MV-4-11 (cell line): ENCODE measurements at places on chromosomes 11 and 22.

DNA sequence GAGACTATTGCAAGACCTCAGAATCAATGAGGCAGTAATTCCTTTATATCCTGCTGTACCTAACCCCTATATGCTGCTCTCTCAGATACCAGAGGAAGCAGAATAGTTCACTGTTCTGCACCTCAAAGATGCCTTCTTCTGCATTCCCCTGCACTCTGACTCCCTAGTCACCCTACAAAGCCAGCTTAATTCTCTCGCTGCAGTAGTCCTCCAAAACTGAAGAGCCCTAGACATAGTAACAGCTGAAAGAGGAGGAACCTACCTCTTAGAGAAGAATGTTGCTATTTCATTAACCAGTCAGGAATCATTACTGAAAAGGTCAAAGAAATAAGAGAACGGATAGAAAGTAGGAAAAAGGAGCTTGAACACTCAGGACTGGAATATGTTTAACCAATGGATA lies 49.3 kb downstream of the PRSS23 start:
- no peak for DNase-seq

- DNase-seq: no peak
Measured at GRCh38 chr11:36513965-36514364, 3.9 kb upstream of the TRAF6 start.

- DNase-seq: no peak
Measured at GRCh38 chr11:115548878-115549528, 44.8 kb upstream of the CADM1 start.

DNA sequence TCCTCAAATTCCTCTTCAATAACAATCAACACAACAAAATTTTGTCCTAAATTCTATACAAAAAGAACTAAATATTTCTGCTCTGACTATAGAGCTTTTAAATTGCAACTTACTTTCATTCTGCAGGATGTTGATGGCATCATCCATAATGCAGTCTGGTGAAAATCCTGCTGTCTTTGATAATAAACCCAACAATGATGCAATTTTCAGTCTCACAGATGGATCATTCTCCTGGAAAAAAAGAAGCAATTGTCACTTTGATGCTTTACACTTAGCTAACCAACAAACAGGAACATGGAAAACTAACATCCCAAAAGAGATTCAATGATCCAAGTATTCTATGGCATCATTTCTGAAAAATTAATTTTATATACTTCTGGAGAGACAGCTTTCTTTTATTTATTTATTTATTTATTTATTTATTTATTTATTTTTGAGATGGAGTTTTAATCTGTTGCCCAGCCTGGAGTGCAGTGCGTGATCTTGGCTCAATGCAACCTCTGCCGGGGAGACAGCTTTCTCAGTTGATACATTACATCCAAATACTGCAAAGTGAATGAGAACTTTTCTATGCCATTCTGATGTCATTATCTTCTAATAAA lies 13.0 kb downstream of the INTS4 start:
- no peak for DNase-seq

- DNase-seq: peak; percentile 63
Measured at GRCh38 chr11:46369458-46370152, 11.9 kb upstream of the MDK start.

- DNase-seq: no peak
Measured at GRCh38 chr11:62854825-62855570, 15.6 kb upstream of the WDR74 start.

- no peak for DNase-seq
Measured at GRCh38 chr22:35218079-35218478, 39.2 kb upstream of the HMGXB4 start.

- DNase-seq: no peak
Measured at GRCh38 chr11:132531921-132532320, 1000.4 kb downstream of the OPCML start.

DNA sequence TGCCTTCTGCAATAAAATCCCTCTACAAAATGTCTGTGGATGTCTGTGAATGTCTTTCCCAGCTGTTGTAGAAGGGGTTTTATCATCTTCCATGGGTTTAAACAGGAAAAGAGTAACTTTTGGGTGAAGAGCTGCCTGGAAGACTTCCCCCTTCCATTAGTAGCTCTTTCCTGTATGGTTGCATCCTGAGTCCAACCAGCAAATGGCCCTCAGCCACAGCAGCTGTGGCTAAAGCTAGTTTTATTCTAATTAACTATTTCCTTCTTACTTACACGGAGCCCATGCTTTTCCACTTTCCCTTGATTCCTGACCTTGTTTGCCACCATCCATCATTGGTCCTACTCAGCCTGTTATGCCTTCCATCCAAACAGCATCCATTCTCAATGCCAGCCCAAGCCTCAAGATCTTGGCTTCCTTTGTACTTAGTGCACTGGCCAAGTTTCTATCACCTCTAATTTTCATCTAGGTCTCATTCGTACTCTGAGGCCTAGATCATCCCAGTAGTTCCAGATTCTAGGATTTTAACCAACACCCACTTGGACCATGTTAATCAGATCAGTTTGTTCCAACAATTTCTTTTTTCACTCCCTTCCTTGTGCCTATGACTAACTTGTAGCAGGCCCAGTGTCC lies 41.5 kb upstream of the CADM1 start:
- DNase-seq: no peak

DNA sequence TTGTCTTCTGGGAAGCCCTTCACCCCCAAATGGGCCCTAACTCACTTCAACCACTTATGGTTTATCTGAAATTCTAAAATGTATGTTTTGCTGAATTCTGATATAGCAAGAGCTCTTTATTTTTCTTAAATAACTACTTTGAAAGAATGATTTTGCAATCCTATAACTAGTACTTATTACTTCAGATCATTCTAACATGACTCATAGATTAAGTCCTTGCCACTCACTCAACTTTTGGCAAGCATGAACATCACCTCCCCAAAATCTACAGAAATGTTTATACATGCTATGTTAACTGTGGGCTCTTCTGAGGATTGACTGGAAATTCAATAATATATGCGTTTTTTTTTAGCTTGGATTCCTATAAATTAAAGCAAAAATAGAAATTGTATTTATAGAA lies 367.4 kb upstream of the FAT3 start:
- no peak for DNase-seq

- DNase-seq: peak; percentile 87
Measured at GRCh38 chr11:67463680-67464410, 5.2 kb downstream of the TMEM134 start.

GRCh38 chr11:118927554-118928100 lies 1.9 kb upstream of the BCL9L start:
- no peak for DNase-seq

DNA sequence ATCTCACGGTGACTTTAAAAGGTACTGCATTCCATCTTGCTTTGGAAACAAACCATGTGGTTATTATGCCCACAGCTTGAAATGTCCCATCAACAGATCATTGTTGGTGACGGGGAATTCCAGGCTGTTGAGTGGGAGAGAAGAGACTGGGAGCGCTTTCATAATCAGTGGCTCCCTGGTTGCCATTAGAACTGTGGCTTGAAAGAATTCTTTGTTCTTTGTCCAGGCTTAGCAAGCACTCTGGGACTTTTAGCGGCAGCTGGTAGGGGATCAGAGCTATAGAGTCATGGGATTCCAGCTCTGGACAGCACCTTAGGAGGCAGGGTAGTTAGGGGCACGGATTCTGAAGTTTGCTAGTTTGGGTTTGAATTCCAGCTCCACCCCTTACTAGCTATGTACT lies 22.0 kb downstream of the MMP20 start:
- DNase-seq: no peak

DNA sequence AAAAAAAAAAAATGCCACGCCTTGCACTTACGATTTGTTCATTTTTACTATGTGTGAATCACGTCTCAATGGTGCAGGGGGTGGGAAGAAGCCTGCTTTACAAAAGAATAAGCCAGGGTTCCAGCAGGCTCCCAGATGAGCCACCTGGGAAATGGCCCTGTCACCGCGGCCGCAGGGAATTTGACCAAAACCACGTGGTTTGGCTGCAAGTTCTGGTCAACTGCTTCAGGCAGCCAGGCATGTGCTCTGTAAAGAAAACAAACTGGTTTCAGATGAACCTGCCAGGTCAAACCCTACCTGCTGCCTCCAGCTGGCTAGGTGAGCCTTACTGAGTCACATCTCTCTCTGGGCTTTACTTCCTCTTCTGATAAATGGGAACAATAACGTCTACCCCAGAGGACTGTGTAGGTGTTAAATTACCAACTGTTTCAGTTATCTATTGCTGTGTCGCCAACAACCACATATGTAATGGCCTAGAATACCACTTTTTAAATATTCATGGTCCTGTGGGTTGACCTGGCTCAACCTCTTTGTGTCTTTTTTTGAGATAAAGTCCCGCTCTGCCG lies 30.5 kb upstream of the GCAT start:
- DNase-seq: no peak

- no peak for DNase-seq
Measured at GRCh38 chr11:9172389-9172788, 81.0 kb upstream of the SCUBE2 start.

DNA sequence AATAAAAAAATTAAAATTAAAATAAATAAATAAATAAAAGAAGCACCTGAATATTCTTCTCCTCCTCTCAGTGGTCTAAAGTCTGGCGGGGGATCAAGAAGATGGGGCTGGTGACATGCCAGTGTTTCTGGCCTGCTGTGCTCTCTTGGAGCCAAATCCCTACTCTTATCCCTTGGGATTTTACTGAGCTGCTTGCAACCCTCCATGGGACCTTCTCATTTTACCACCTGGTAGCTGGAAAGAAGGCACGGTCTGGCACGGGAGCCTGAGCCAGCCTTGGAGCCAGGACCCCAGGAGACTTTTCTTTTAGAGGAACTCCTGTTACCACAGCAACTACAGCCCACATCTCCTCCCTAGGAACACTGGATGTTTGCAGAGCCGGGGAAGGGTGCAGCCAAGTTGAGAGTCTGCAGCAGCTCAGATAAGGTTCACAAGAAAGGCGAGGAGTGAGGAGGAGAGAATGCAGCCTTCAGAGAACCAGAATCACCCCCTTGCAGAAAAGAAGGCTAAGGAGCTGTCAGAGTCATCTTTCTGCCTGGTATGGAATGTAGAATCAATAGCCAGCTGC lies 21.4 kb downstream of the CD6 start:
- no peak for DNase-seq

- DNase-seq: peak; percentile 99
Measured at GRCh38 chr22:40491990-40492631, 121.7 kb downstream of the SGSM3 start.

DNA sequence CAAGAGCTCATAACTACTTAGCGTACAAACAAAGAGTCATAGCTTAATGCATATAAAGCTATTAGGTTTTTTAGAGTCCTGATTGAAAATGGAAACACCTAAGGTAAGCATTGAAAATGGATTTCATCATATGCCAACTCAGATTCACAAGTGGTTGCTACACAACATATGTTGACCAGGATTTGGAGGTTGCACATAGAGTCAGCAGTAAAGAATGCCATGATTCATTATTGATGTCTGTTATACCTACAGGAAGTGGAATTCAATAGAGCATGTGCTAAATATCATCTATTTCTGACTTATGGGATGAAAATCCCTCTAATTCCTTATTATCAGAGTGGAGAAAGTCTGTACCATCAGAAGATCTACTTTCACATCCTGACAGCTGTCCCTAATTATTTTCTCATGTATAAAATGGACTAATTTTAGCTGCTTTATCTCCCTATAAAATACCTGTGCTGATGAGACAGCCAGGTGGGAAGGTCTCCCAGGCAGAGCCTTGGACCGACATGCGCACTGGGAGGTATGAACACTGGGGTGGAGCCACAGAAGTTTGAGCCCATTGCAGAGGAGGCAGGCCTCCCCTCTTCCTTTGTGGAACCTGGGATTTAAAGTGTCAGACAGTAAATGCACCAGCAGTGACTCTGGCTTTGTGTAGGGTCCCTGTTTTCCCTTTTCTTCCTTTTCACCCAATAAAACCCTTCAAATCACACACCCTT lies 204.2 kb downstream of the AASDHPPT start:
- DNase-seq: no peak

DNA sequence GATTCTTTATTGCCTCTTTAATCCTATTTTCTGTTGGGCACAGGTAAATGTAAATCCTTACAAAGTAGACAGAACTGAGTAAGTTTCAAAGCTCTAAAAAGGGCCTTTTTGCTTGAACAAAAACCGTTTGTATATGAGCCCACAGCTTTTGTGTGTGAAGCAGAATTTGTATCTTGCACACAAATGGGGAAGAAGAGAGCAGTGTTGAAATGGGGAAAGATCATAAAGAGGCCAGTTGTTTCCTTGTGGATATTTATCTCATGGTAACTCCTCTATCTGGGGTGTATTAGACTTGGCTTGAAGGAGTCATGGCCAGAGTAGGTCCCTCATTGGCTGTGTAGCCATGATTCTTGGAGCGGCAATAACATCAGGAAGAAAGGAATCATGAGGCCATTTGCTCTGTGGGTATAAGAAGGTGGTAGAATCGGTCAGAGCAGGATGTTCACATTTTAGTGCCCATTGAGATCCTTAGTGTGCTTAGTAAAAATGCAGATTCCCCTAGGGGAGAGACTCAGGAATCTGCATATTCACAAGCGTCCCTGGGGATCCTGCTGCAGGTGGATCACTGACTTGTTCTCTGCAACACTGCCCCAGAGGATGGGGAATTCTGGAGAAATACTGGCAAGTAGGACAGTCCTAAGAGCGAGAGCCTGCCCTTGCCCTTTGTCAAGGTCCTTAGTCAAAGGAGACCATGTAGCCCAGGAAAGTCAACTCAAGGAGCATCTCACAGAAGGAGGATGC lies 126.5 kb downstream of the LDLRAD3 start:
- DNase-seq: peak; percentile 17

DNA sequence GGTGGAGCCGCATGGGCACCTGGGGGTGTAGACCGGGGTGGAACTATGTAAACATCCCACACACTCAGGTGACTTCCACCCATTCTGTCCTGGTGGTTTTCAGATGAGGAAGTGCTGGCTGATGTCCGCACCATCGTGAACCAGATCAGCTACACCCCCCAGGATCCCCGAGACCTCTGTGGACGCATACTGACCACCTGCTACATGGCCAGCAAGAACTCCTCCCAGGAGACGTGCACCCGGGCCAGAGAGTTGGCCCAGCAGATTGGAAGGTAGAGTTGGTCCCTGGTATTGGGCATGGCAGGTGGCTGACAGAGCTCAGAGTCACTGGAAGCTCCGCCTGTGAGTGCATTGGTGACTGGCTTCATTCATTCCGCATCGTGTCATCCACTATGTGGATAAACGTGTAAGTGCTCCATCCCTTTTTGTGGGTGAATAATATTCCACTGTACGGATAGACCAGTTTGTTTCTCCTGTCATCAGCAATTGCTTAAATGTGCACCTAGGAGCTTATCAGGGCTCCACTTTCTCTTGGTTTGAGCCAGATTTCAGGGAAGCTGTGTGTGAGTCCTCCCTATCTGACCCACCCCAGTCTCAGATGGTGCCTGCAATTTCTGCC lies 29.9 kb downstream of the NADSYN1 start:
- no peak for DNase-seq

DNA sequence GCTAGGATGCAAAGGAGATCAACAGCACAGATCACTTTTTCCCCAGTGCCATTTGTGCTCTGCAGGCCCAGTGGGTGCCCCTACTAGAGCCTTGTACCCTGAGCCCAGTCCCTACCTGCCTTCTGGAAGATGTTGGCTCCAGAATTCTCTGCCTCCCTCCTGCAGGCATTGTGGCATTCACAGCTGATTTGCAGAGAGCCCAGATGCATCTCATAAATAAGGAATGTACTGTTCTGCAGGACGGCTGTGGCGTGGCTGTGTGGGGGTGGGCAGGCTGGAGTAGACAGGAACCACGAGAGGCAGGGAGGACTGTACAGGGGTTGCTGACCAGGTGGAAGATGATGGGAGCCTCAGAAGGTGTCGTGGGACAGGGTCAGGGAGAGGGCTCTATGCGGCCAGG lies 11.2 kb upstream of the MIAT start:
- no peak for DNase-seq

- no peak for DNase-seq
Measured at GRCh38 chr11:17735818-17736578, 1.4 kb downstream of the KCNC1 start.
